ENCODE measurements at places on chromosomes 2 and 18.

GRCh38 chr2:55864351-55865084 lies 59.1 kb downstream of the EFEMP1 start:
- no peak for DNase-seq

- DNase-seq = no peak
These were observed 133.1 kb downstream of the TXNL1 start for GRCh38 chr18:56505293-56505692.

DNA sequence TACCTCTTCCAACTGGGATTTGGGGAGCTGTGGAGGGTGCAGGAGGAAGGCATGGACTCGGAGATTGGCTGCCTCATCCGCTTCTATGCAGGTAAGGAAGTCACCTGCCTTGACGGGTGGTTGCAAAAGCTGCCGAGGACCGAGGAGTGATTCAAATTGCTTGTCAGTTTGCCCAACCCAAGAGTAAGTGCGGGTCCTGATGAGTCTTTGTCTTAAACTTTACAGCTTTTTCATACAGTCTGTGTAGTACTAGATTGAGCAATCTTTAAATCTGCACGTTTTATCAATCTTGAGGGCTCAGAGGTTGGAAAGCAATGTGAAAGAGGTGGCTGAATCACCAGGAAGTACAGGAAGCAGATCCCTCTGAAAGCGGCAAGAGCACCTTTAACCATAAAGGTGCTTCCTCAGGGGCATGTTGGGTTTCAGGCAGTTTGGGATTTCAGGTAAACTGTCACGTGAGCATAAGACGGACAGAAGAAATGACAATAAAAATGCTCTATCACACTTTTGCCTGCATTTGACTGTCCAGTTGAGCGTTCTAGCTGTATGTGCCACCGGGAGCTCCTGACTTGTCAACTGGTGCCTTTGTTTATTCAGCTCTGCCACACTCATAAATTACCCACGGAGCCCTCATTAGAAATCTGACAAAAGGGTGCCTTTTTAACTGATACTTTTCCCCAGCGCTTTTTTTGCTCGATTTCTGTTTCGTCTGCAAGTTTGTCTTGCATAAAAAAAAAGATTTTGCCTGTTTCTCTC lies 2.0 kb downstream of the PHLPP1 start:
- peak; percentile 26 for DNase-seq

- DNase-seq = no peak
These were observed 71.3 kb upstream of the ACKR3 start for GRCh38 chr2:236498369-236498768.

DNA sequence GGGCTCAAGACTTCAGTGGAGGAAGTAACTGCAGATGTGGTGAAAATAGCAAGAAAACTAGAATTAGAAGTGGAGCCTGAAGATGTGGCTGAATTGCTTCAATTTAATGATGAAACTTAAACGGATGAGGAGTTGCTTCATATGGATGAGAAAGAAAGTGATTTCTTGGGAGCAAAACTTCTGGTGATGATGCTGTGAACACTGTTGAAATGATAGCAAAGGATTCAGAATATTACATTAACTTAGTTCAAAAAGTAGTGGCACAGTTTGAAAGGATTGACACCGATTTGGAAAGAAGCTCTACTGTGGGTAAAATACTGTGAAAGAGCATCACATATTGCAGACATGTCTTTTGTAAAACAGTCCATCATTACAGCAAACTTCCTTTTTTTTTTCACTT lies 638.0 kb downstream of the NYAP2 start:
- no peak for DNase-seq

All from amygdala (tissue), 56 donors.